ENCODE measurements at places on chromosomes 3 and 15. TPM values are rescaled to one million over a fixed set of nuclear protein-coding genes. Genes with fewer than 3 reads are reported as not detected.

The TRH gene
- not detected for total RNA-seq

The CHRD gene
- total RNA-seq = 0.11 TPM

The CCDC54 gene
- total RNA-seq = not detected

The PLA2G4D gene
- total RNA-seq = not detected

The SLC28A1 gene
- total RNA-seq = not detected

All from A549 treated with AZD2906 at 1 μM for 4 hours (cell line).